ENCODE measurements at places on chromosomes 3 and 15.

GRCh38 chr3:161305095-161305991 lies 66.0 kb downstream of the SPTSSB start:
- DNase-seq = no peak

DNA sequence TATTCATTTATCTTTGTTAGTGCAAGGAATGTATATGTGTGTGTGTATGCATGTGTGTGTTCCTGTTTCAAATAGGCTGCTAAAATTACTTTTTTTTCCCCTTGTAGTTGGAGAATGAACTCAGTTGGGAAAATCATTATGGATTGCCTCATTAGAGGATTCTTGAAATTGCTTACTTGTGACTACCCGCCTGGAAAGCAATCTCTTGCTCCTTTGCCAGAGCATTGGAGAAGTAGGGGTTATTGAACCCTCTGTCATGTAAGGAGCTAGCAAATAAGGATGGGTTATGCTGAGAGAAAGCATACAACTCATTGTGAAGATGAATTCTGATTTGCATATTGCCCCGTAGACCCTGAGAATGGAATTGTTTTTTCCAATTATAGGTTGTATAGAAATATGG lies 474.5 kb downstream of the CADM2 start:
- DNase-seq = no peak

DNA sequence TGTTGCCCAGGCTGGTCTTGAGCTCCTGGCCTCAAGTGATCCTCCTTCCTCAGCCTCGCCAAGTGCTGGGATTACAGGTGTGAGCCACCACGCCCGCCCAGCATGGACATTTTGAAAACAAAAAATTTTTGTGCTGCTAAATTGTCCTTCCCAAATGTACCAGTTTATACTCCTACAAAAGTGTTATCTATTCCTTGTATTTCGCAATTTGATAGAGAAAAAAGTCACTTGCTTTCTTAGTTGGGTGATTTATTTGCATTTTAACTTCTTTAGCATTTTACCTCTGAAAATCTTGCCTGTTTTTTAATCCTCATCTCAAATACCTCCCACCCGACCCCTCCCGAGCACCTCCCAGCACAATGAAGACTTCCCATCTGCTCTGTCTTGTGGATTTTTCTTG lies 46.8 kb downstream of the PDE8A start:
- no peak for DNase-seq

- no peak for DNase-seq
These were observed 97.2 kb upstream of the FLNB start for GRCh38 chr3:57910990-57911389.

DNA sequence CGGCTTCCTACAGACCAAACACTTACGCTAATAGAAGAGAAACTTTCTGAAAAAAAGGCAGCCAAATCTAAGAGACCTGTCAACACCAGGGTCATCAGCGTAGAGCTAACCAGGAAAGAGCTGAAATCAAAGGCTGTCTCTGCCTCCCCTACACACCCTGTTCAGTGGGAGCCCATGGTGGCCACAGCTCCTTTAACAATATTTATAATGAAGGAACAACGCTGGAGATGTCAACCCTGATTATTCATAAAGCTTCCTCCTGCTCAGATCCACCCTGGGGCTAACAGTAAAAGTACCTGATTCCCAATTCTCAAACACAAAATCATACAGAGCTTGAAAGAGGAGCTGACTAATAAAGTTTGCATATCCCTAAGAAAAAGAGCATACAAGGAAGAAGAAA lies 133.7 kb downstream of the ANXA2 start:
- no peak for DNase-seq

DNA sequence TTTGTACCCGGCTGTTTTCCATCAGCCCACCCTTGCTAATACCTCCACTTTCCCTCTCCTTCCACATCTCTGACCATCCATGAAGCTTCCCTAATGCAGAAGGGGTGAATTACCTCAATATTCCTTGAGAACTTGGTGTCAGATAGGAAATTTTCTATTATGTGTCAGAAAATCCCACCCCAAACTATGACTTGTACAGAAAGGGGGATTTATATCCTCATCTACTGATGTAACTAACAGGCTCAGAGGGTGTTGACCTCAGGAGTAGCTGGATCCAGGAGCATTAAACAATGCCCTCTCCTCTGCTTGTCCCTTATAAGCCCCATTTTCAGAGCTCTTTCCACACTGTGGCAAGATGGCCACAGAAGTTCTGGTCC lies 242.8 kb upstream of the TLE3 start:
- no peak for DNase-seq

DNA sequence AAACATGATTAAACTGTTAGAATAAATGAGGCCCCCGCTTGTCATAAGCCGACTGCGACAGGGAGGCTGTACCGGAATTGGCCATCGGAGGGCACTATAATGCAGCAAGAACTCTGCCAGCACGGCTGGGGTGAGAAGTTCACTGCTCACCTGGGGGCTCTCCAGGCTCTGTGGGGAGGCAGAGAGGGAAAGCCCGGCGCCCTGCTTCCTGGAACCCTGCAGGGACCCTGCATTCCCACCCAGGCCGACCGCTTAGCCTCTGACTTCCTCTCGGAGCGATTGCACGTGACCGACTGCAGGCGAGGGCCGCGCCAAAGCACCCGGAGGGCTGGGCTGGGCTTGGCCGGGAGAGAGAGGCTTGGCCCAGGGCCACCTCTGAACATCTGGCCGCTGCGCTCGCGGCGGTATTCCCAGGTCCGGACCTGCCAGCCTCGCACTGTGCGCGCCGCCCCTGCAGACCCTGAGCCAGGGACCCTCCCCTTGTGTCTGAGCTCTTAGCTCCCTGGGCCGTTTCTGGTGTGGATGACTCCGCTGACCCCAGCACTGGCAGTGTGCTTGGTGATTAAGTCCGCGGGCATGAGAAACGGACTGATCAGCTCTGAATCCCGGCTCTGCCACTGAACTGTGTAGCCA lies 26.2 kb downstream of the DRD3 start:
- DNase-seq = peak; percentile 14

GRCh38 chr15:74306781-74307217 lies 60.6 kb downstream of the CYP11A1 start:
- no peak for DNase-seq

DNA sequence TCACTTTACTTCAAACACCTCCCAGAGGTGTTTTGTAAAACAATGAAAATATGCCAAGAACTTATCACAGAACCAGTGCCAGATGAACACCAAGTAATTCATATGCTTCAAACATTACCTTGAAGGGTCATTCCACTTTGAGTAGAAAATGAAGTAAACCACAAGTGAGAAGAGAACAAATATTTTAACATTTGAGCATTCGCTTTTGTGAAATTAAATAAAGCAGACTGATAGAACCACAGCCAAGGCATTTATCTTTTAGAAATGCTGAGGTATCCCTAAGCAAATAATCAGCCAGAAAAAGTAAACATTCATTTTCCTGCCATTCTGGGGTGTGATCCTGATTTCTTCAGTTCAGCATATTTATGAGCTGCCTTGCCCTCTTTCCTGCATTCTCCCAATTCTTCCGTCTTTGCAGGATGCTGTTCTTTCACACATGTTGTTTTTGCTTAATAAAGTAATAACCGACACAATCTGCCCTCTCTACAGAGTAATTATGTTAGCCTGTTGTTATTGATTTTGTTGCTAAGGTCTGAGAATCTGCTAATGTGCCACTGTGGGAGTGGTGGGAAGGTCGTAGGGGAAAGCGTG lies 235.6 kb upstream of the TGFBR2 start:
- no peak for DNase-seq

GRCh38 chr3:64351713-64352638 lies 126.7 kb upstream of the PRICKLE2 start:
- DNase-seq = no peak

- no peak for DNase-seq
These were observed 251.9 kb downstream of the NAALADL2 start for GRCh38 chr3:175111036-175111435.

DNA sequence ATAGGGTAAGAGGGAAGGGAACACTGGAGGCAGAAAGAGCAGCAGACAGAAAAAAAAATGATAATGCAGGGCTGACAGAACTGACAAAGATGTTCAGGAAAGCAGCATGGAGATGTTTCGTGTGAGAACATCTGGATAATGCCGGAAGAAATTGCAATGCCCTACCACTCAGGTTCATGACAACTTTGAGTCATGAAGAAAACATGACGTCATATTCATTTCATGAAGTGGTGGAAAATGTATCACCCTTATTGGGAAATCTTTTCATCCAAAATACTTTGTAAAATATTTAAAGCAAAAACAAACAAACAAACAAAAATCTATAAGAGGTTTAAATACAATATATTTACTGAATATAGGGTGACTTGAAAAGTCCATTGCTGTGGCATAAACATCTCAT lies 305.4 kb upstream of the IGF1R start:
- DNase-seq = no peak

DNA sequence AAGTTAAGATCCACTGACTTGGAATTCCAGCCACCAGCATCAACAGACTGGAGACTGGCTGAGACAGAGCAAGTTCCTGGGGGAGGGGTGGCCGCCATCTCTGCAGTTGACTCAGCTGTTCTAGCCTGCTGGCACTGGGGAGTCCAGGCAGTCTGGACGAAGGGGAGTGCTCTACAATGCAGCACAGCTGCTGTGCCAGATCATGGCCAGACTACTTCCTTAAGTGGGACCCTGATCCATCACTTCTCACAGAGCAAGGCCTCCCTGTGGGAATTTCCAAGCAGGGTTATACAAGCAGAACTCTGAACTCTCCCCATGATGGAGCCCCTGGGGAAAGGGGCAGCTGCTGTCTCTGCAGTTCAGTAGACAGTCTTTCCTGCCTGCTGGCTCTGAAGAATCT lies 35.2 kb downstream of the PYGO1 start:
- DNase-seq = no peak

GRCh38 chr3:129657261-129658046 lies 51.0 kb upstream of the PLXND1 start:
- no peak for DNase-seq

DNA sequence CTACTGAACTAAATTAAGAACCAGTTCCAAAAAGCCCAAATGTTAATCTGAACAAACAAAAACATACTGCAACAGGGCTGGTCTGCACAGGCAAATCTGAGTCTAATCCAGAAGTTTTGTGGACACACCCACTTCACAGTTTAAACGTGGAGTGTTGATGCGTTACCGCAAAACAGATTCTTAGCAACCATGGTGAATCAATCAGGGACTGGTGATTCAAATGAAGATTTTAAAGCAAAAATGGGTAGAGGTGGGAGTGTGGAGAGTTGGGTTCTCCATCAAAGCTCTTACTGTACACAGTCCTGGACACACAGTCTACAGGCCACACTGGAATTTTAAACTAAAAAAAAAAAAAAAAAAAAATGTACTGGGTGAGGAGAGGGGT lies 5.2 kb downstream of the ANXA2 start:
- no peak for DNase-seq

GRCh38 chr3:160801386-160802118 lies 45.5 kb downstream of the PPM1L start:
- DNase-seq = no peak

DNA sequence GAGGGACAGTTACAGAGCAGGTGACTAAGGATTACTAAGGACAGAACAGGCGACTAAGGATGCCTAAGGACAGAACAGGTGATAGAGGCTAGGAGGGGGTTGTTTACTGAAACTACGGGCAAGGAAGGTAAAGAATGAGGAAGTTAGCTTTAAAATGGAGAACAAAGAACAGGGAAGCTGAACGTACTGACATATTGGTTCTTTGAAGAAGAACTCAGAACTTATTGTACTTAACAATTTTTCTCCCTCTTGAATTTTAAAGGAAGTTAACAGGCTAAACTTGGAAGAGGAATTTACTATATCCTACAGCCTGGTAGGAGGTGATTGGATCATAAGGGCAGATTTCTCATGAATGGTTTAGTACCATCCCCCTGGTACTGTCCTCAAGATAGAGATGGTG lies 290.2 kb downstream of the SHQ1 start:
- DNase-seq = no peak

DNA sequence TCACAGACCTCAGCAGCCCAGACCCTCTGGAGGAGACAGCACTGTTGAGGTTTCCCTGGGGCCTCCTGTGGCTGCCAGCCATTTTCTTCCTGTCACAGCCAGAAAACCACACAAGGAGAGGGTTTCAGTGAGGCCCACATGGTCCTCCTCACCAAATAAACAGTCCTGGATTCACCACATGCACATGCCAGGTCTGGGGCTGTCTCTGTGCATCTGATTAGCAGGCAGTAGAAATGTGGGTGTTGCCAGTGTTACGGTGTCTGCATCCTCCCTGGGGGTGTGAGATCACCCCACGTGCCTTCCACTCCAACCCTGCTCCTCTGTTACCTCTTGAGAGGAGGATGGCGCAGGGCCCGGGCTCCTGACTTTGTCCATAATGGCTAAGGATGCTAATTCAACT lies 140.4 kb downstream of the CHDH start:
- no peak for DNase-seq

DNA sequence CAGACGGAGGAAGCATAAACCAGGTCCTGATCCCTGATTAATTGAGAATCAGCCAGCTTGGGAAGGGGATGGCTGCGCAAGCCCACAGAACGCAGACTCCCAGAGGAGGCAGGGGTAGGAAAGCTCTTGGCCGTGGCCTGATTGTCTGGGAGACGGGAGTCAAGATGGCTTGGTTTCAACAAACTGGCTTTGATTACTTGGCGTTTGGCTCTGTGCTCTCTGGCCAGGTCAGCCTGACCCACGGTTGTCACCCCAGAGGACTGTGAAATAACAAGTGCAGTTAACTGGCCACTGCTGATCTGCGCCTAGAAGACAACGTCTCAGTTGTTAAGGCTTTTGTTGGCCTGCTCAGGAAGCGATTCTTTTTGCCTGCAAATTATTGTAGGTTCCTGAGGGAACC lies 387.0 kb upstream of the PROK2 start:
- no peak for DNase-seq

- DNase-seq = no peak
These were observed 60.7 kb downstream of the B3GNT5 start for GRCh38 chr3:183313764-183314163.

DNA sequence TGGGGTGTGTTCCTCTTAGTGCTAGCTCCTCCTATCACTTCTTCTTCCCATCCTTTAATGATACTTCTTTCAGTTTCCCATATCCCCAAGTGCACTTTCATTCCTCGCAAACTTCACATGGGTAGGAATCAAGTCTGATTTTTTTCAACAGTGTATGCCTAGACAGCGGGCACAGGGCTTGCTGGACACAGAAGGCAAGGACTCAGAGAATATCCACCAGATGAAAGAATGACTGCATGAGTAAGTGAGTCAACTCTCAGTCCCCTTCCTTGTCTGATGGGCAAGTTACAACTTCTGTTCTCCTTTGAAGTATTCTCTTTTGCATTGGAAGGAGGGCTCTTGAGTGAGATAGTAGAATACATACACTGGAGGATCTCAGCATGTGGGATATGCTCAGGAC lies 3.1 kb upstream of the SQOR start:
- no peak for DNase-seq
